CD8-positive, alpha-beta memory T cell (primary cell): ENCODE measurements at places on chromosomes 13 and 19.

- no peak for DNase-seq
These were observed 15.6 kb upstream of the PROZ start for GRCh38 chr13:113142876-113143275.

DNA sequence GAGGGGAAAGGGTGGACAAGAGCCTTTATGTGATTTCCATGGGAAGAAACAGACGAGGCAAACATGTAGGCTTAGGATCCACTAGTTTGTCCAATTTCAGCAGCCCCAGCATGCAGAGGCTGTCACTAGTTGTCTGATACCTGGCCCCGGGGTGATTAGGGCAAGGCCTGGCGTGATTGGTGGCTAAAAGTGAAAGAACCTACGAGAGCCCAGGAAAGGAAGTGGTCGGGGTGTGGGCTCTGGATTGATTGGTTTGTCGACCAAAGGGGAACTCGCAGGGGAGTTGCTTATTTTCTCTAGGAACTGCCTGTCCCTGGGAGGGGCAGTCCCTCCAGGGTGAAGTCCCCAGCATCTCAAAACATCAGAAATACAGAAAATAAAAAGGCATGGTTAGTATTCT, 64.2 kb upstream of the UQCRFS1 start:
- DNase-seq, result peak; percentile 50

- peak; percentile 15 for DNase-seq
These were observed 3.3 kb downstream of the OR10H1 start for GRCh38 chr19:15812060-15812722.

GRCh38 chr13:97306106-97306505, 84.0 kb downstream of the MBNL2 start:
- no peak for DNase-seq

- DNase-seq, result no peak
These were observed 117.2 kb downstream of the MIPEP start for GRCh38 chr13:23771956-23772355.

DNA sequence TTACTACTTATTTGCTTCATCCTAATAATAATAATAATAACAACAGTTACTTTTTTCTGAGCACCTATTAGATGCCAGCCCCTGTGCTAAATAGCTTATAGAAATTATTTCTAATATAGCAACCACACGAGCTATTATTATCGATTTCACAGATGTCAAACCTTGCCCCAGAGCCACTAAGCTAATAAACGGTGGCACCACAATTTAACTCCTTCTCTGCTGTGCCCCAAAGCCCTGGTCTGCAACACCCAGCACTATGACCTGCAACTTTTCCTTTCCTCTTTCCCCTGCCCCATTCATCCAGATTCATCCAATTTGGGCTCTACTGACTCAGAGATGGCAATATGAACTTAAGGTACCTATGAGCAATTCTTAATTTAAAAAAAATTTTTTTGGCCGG, 6.4 kb downstream of the RFX2 start:
- no peak for DNase-seq
